ENCODE measurements at places on chromosomes 7 and 10.

DNA sequence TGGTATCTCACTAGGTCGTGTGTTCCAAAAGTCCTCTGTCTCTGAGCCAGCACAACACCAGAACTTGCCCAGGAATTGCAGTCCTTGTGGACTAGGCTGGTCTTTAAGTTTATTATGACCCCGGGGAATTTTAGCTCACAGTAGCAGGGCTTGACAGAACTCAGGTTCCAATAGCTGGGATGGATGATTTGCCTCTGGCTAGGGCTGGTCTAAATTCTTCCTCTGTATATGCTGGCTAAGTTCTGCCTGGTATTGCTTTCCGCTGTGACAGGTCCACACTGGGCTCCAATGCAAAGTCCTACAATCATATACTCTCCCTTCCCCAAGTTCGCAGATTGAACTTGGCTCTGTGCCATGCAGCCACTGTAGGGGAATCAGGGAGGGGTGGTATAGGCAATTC is 52.5 kb downstream of the FAS start:
- no peak for DNase-seq

DNA sequence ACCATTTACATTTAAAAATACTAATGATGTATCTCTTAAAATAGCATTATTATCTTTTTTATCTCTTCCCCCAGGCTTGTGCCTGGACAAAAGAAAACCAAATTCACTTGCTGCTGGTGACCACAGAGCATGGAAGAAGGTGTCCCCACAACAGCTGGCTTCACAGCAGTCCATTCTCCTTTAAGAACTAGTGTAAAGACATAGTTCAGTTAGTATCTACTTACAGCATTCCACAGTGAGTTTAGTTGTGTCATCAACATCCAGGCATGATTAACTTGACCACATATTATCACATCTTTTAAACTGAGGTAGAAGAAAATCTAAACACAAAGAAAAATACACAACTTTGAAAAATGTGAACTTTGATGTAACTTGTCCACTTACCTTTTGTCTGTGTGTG is 55.0 kb downstream of the LRRC17 start:
- DNase-seq: no peak

GRCh38 chr7:125547505-125547904 is 617.9 kb upstream of the POT1 start:
- DNase-seq: no peak

DNA sequence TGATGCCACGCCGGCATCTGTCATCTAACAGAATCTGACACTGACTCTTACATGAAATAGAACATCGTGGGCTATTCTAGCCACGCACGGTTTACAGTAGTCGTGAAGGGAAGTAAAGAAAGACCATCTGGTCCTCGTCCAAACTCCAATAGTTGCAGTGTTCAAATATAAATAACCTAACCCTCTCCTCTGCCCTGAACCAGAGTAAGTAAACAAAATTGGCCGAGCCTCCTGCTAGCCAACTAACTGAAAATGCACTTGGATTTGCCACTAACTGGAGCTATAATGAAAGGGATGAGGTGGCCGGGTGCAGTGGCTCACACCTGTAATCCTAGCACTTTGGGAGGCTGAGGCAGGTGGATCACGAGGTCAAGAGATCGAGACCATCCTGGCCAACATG is 29.5 kb upstream of the ZC3HAV1L start:
- no peak for DNase-seq

DNA sequence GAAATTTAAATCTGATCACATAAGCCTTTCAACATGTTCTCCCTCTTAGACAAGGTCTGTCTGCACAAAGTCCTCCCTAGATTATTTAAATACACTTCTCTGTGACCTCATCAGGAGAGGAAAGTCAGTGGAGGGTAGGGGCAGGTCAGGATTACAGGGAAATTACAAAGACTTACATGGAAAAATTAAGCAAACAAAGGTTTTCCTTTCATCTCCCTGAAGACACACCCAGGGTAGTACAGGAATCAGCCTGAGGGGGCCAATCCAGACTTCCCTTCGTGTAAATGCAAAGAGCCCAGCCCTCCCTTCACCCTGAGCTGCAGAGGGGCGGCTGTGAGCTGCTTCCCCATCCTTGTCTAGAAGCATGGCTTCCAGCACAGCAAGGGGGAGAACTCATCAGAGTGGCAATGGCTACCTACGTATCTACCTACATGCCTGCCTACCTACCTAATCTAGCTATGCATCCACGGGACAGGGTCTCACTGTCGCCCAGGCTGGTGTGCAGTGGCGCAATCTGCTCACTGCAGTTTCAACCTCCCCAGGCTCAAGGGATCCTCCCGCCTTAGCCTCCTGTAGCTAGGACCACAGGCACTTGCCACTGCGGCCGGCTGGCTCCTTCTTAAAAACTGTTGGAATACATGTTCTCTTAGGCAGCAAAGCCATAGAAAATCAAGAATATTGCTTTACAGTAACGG is 33.2 kb downstream of the PITRM1 start:
- no peak for DNase-seq

DNA sequence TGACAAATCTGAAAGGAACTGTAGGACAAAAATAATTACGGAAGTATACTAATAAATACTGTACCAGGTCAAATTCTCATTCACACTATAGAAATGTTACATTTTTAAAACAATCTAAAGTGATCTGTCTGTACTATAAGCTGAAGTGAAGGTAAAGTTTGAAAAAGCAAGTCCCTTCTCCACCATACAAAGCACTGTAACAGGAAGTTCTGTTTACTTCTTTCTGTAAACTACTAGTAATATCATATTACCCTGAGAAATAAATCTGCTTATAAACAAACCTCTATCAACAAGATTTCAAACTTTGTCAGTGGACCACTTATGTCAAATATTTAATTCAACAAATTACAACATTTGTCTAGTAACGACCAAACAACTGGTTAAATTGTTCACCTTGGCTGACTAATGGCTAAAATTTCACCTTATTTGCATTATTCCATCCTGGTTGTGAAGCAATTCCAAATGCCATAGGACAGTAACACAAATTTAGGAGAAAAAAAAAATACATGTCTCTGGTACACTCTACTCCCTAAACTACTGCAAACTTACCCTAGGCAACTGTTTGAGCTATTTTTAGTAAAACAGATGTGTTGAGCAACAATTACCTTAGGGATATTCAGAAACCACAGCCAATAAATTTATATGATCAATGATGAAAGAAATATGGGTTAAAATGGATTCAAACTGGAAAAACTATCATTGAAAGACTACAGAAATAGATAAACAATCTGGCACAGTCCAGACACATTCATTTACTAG is 126.0 kb downstream of the NRBF2 start:
- DNase-seq: no peak

- DNase-seq: no peak
These were observed 20.2 kb upstream of the ASL start for GRCh38 chr7:66055321-66055956.

- no peak for DNase-seq
These were observed 45.5 kb upstream of the CCDC3 start for GRCh38 chr10:13046851-13047528.

DNA sequence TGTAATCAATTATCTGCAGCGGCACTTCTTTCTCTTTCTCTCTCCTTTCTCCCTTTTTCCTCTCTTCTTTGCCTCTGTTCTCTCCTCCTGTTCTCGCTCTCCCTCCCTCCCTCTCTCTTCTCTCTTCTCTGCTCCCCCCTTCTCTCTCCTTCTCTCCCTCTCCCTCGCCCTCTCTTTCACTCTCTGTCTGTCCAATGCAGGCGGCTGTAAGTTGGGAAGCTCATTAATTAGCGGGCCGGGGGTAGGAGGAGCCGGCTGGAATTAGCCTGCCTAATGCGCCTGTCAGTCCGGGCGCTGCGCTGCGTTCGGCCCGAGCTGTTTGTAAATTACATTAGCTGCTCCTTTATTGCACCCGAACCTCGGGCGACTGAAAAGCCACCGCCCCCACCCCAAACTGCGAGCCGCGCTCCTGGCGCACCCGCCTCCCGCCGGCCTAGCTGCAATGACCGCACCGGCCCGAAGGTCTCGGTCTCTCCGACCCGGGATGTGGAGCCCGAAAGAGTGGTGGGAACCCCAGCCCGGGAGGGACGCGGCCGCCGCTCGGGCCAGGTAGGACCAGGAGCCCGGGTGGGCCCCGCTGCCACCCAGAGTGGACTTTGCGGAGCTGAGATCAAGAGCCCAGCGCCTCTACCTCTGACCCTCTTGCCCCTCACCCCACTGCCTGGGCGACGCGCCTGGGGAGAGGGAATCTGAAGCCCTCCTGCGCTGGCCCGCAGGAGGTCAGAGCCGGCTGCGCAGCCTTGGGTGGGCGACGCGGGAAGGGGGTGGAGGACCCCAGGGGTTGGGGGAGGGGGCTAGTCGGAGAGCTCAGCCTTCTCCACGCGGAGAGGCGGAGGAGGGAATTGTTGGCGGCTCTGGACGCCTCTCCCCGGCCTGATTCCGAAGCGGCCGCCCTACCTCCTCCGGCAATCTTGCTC is at the start of gene LBX1:
LBX1 (minus strand) TSS at position 198 of the 917 bp plus-strand sequence. CDS start 648 bp downstream, outside the sequence.
- DNase-seq: no peak

GRCh38 chr10:92126100-92126650 is 164.7 kb downstream of the CPEB3 start:
- no peak for DNase-seq

- no peak for DNase-seq
These were observed 50.2 kb downstream of the ADCY1 start for GRCh38 chr7:45624392-45624760.

DNA sequence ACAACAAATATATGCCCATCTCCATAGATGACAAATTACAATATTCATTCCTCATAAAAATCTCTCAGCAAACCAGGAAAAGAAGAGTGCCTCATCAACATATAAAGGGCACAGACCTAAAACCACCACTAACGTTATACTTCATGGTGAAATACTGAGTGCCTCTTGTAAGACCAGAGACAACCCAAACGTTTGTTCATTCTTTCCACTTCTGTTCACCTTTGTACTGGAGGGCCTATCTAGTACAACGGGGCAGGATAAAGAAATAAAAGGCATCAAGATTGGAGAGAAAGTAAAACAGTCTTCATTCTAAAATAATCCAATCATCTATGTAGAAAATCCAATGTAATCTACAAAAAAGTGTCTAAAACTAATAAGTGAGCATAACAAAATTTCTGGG is 79.1 kb downstream of the LARP4B start:
- DNase-seq: no peak

DNA sequence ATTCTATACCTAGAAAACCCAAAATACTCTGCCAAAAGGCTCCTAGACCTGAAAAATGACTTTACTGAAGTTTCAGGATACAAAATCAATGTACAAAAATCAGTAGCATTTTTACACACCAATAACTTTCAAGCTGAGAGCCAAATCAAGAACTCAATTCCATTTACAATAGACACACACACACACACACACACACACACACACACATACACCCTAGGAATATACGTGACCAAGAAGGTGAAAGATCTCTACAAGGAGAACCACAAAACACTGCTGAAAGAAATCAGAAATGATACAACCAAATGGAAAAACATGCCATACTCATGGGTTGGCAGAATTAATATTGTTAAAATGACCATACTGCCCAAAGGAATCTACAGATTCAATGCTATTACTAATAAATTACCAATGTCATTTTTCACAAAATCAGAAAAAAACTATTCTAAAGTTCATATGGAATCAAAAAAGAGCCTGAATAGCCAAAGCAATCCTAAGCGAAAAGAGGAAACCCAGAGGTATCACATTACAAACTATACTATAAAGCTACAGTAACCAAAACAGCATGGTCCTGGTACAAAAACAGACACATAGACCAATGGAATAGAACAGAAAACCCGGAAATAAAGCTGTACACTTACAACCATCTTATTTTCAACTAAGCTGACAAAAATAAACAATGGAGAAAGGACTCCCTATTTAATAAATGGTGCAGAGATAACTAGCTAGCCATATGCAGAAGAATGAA is 122.0 kb downstream of the MICU1 start:
- DNase-seq: no peak

DNA sequence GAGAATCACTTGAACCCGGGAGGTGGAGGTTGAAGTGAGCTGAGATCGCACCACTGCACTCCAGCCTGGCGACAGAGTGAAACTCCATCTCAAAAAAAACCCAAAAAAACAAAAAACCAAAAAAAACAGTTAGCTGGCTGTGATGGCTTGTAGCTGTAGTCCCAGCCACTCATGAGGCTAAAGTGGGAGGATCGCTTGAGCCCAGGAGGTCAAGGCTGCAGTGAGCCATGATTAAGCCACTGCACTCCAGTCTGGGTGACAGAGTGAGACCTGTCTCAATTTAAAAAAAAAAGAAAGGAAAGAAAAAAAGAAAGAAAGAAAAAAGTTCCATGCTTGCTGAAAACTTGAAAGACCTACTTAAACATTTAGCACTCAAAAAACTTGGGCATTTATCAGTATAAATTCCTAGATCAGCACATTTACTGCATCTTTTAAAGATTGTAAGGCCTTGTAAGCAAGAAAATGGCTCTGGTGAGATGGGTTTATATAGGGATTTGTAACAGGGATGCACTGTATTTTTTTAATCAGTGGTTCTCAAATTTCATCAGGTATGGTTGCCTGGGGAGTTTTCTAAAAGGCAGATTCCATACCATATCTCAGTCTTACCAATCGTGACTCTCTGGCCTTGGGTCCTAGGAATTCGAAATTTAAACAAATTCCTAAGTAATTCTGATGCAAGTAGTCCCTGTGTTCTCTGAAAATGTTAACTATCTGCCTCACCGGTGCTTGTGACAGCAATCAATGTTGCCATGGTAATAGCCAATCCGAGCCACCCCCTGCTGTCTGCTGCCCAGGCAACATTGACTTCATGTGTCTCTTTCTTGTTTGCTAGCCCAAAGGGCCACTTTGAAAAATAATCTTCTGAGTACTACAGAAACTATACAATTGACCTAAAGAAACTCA is 11.5 kb upstream of the NT5C2 start:
- no peak for DNase-seq

GRCh38 chr10:131655101-131655849 is 245.5 kb upstream of the PPP2R2D start:
- DNase-seq: no peak

DNA sequence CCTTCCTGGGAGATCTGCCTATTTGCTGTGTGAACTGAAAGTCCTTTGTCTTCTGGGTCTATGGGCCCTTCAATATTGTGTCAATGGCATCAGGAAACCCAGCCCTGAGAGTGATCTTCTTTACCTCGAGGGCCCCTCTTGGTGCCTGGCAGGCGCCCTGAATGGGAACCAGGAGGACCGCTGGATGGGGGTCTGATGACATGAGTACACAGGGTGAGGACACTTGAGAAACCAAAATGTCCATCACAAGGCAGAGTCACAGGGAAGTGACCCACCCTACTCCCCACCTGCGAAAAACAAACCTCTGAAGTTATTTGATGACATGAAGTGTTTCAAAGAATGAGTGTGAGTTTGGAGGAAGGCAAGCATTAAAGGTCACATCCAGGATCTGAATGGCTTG is 17.3 kb downstream of the SFTPA1 start:
- no peak for DNase-seq

DNA sequence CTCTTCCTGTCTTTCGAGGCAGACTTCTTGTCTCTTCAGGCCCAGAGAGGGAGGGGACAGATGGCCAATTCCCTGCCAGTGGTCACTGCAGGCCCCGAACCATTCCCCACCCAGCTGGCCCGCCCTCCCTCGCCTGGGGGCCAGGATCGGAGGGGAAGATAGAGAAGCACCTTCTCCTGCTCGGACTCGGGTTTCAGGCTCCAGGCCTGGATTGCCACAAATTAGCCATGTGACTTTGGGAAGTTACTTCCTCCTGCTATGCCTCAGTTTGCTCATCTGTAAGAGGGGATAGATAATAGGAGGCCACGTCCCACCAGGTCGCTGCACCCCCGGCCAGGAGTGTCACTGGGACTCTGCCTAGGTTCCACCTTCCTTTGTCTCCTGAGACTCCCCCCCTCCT is 24.8 kb upstream of the PPP2R2D start:
- no peak for DNase-seq

GRCh38 chr10:33237736-33238624 is 96.5 kb downstream of the NRP1 start:
- no peak for DNase-seq

GRCh38 chr7:1713502-1714484 is 43.7 kb downstream of the ELFN1 start:
- no peak for DNase-seq
